ENCODE measurements at places on chromosomes 5 and 9.

DNA sequence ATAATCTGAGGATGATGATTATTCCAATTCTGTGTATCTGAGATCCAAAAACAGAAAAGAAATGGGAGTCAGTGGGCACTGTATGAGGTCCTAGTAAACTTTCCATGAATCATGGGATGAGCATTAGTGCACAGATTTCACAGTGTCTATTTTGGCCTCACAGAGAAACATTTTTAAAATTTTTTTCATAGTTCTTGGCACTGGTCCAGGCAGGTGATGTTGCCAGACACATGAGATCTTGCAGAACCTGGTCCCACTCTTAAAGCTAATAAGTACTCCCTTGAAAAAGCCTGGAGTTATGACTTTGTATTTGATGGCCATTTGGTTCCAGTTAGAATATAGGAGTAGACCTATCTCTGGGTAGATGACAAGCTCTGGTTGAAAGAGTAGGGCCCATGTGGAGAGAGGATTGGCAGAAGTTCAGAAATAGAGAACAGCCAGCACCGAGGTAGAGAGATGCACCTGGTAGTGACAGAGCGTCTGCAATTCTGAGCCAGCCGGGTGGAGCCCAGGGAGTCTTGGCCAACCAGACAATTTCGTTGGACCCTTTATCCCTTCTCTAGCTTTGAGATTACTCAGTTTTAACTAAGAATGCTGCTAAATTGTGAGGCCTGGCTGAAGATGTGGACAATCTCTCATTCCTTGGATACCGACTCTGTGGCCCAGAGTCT is 6.3 kb upstream of the TNFSF15 start:
- no peak for DNase-seq

DNA sequence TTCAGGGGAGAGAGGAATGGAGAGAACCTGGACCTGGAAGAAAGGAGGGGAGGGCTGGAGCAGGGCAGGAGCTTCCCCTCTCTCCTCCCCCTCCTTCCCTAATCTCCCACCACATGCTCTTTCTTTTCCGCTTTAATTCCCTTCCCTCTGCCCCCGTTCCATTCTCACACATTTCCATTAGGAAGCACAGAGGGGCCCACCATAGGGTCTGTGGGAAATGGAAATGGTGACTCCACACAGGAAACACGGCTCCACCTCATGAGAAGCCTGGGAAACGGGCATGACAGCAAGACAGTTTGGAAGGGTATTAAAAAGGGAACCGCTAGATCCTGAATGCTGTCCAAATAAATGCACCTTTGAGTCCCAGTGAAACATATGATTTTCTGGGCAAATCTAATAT is 64.9 kb upstream of the ENTREP1 start:
- no peak for DNase-seq

GRCh38 chr9:127455324-127455992 is 4.1 kb downstream of the LRSAM1 start:
- DNase-seq, result no peak

GRCh38 chr9:37904445-37905130 is 661 bp upstream of the SLC25A51 start:
- DNase-seq, result no peak

- no peak for DNase-seq
Measured at GRCh38 chr9:96021551-96022444, 146.3 kb downstream of the ERCC6L2 start.

- DNase-seq, result peak; percentile 8
Measured at GRCh38 chr9:70085241-70085640, 41.6 kb downstream of the MAMDC2 start.

GRCh38 chr5:5622806-5623205 is 200.3 kb downstream of the ICE1 start:
- no peak for DNase-seq

DNA sequence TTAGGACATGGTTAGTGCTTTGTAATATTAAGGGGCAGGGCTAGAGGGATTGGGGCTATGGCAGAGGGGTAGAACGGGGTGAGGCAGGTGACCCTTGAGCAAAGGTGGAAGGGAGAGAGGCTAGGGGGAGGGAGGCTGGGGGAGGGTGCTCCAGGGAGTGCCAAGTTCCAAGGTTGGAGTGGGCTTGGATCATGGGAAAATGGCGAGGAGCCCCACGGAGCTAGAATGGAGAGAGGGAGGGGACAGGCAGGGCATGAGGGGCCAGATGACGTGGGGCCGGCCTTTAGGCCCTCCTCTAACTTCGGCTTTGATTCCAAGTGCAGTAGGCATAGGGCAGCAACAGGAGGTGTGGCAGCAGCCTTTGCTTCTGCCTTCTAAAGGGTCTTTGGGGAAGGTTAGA is 171.8 kb upstream of the PANK3 start:
- DNase-seq, result no peak

GRCh38 chr9:93066978-93067603 is 8.6 kb downstream of the SUSD3 start:
- no peak for DNase-seq

DNA sequence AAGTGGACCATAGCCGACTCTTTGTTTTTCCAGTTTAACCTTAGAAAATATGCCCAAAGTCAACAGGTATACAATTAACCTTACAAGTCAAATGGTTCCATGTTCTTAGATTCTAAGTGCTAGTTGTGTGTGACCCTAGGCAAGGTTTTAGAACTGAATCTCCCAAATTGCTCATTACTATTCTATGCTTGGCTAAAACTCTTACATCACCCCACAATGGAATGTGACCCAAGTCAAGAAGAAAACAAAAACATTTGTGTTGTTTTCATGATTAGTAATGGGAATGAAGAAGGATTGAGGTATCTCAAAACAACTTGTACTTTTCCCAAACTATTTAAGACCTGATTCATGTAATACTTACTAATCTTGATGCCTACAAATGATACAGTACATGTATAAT is 159.2 kb downstream of the ARRDC3 start:
- no peak for DNase-seq

DNA sequence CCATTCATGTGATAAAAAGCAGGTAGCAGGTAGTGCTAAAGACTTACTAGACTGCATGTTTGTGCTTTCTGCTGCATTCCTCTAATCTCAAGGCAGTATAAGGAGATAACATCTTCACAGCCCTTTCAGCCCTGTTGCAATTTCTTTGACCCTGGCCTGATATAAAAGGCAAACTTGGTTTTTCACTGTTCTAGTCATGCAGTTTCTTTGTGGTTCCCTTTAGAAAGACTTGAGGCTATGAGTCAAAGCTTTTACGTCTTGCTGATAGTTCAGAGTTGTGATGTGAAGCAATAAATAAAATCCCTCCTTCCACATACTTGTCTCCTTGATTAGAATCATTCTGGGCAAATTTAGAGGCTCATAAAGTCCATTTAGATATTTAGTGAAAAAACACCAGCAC is 88.6 kb upstream of the CDKN2B start:
- DNase-seq, result no peak

GRCh38 chr9:134945509-134946275 is 28.0 kb upstream of the FCN1 start:
- DNase-seq, result no peak

- DNase-seq, result no peak
Measured at GRCh38 chr5:388266-389196, 54.4 kb upstream of the EXOC3 start.

DNA sequence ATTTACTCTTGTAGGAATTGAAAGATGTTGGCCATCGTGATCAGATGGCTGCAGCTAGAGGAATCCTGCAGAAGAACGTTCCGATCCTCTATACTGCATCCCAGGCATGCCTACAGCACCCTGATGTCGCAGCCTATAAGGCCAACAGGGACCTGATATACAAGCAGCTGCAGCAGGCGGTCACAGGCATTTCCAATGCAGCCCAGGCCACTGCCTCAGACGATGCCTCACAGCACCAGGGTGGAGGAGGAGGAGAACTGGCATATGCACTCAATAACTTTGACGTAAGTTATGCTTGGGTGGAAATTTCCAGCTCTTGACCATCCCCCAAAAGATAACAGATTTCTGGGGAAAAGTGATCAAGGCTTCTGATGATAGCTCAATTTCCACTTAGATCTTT is 50.6 kb downstream of the LRRTM2 start:
- DNase-seq, result no peak

DNA sequence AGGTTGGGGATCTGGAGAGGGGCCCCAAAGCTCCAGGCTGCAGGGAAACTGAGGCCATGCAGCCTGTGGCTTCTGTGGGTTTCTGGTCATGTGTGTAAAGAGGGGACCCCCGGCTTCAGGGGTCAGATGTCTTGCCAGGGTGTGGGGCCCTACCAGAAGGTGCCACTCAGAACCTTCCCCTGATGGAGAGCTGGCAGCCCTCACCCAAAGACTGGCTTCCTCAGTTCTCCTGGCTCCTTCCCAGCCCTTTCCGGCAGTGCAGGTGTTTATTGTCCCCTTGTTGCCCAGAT is 11.6 kb upstream of the LAMC3 start:
- DNase-seq, result no peak

GRCh38 chr9:121717141-121717991 is 65.9 kb downstream of the DAB2IP start:
- no peak for DNase-seq

DNA sequence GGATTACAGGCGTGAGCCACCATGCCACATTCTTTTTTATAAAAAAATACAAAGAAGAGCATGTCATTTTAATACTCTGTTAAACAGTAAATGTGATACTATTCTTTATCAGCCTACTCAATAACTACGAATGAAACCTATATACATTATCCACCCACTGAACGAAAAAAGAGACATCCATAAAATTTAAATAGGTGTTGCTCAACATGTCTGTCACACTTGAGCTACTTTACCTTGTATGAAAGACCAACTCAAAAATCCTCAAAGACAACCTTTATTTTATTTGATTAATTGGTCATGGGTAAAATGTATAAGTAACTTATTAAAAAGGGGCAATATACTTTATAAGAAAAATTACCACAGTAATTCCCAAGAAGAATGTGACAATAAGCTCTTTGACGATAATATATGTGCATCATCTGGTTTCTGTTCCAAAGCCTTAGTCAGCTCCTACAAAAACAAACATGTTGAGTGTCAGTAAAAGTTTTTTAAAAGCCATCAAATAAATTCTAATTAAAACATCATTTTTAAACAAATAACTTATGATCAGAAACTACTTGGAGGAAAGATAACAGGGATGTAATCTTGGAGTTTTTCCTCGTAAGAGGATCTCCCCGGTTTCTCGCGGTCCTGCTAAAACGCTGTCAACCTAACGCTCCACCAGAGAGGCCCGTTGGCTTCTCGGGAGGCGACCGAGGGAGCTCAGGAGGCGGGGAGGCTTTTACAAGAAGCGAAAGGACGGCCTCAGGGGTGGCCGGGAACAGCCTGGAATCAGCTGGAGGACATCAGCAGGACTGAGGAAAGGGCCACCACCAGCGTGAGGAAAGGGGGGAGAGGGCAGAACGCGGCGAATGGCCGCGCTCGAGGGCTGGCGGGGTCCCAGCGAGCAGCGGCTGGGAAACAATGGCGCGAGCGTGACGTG is 13.5 kb upstream of the ANKRD18B start:
- no peak for DNase-seq

DNA sequence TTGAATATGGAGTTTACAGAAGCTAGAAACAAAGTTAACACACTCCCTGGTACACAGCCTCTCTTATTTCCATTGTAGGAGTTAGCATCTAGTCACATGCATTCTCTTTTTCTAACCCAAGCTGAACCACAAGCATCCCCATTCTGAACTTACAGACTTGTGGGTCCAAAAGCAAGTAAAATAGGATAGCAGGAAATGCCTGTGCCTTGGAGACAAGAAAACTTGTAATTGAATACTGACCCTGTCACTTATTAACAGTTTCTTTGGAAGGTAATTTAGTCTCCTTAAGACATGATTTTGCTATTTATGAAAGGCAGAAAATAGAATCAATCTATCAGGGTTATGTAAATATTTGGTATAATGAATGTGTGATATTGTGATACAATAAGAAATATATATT is 353.6 kb downstream of the TLE4 start:
- no peak for DNase-seq

- DNase-seq, result no peak
Measured at GRCh38 chr9:27352457-27353165, 55.7 kb upstream of the EQTN start.

GRCh38 chr9:137688725-137689124 is 69.9 kb downstream of the EHMT1 start:
- DNase-seq, result peak; percentile 30

DNA sequence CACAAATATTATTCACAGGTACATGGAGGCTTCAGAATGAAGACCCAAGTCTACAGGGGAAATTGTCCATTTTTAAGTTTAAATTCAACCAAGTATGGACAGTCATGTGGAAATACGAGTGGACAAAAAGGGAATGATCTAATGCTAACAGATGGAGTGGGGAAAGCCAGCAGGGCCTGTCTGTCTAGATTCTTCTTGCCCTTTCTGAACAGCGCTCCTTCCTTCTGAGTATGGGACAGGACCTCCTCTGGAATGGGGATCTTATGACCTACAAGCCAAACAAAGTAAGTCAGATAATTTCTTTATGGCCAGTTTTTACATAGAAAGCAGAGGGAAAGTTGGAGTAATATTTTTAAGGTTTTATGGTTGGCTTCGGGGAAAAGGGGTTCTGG is 119.8 kb upstream of the NEK6 start:
- DNase-seq, result no peak

Data from NCI-H460 (cell line).